ENCODE measurements at places on chromosomes 3 and 15. TPM values are rescaled to one million over a fixed set of nuclear protein-coding genes. Genes with fewer than 3 reads are reported as not detected.

EPM2AIP1 gene
- total RNA-seq, result 7.5 TPM

ERC2 gene
- total RNA-seq, result not detected

WDR82 gene
- 44.9 TPM for total RNA-seq

OR5H15 gene
- total RNA-seq, result not detected

ATP2B2 gene
- total RNA-seq, result not detected

FETUB gene
- not detected for total RNA-seq

RBM5 gene
- total RNA-seq, result 238 TPM

SEMA3F gene
- 30.6 TPM for total RNA-seq

ISLR gene
- 18.8 TPM for total RNA-seq

RAD51 gene
- total RNA-seq, result 31.6 TPM

PTX3 gene
- 3.5 TPM for total RNA-seq

PLEKHO2 gene
- 12.3 TPM for total RNA-seq

MESP2 gene
- 0.96 TPM for total RNA-seq

KBTBD8 gene
- total RNA-seq, result 3.3 TPM

GOLGA6A gene
- not detected for total RNA-seq

CLRN1 gene
- 0.14 TPM for total RNA-seq

INKA1 gene
- total RNA-seq, result not detected

RTP1 gene
- total RNA-seq, result not detected

LYZL4 gene
- not detected for total RNA-seq

TMEM207 gene
- not detected for total RNA-seq

AMIGO3 gene
- not detected for total RNA-seq

ACSBG1 gene
- total RNA-seq, result not detected

CMTM8 gene
- 4.4 TPM for total RNA-seq

TLR9 gene
- 0.16 TPM for total RNA-seq

All from transverse colon (tissue), 4 donors.